ENCODE measurements at places on chromosomes 3 and 15. TPM values are rescaled to one million over a fixed set of nuclear protein-coding genes. Genes with fewer than 3 reads are reported as not detected.

DNA sequence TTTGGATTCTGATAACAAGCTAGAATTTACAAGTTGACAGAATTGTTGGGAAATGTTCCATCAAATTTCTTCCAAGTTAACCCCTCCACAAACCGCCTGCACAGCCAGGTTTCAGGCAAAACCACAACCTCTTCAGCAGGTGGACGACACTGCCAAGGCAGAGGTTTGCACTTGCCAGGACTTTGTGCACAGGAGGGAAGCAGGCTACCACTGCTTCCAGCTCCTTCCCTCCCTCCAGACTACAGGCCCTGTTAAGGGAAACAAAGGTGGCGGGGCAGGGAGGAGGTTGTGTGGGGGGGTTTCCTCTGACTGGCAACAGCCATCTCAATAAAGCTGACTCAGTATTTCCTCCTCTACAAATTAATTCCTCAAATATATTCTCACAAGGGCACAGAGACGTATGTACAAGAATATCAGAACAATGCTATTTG, 42.2 kb downstream of the TBC1D2B start:
- H3K27ac ChIP-seq: peak overlapping the region; percentile 76
- peak overlapping the region; percentile 75 for H3K4me3 ChIP-seq
- H3K36me3 ChIP-seq: peaks cover 40% of the 10 kb centered on the region
- no peak for DNase-seq
- peaks cover 79% of the 10 kb centered on the region for H3K4me1 ChIP-seq
- H3K27me3 ChIP-seq: no peaks in the 10 kb centered on the region

Gene PRSS50
- total RNA-seq: not detected

Gene CPLX3
- total RNA-seq: 0.09 TPM

Gene SCG5
- total RNA-seq: 2.2 TPM

DNA sequence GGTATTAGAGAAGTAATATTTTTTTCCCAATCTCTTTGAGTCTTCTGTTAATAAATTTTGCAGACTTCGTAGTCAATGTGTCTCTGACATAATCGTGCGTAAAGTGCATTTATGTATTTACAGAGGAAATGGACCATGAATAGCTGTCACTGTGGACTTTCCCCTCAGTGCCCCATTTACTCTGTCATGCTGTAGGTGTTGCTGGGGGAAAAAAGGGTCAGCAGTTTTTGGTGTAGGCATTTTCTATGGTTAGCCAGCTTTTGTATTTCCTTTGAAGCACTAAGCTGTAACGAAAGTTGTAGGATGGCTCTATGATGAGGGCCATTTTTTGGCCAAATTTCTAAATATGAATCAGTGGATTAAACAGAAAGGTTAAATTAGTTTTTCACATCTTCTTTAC, 598.4 kb downstream of the FGF12 start:
- DNase-seq: no peak
- H3K27me3 ChIP-seq: no peaks in the 10 kb centered on the region
- H3K36me3 ChIP-seq: no peaks in the 10 kb centered on the region
- no peaks in the 10 kb centered on the region for H3K4me1 ChIP-seq

DNA sequence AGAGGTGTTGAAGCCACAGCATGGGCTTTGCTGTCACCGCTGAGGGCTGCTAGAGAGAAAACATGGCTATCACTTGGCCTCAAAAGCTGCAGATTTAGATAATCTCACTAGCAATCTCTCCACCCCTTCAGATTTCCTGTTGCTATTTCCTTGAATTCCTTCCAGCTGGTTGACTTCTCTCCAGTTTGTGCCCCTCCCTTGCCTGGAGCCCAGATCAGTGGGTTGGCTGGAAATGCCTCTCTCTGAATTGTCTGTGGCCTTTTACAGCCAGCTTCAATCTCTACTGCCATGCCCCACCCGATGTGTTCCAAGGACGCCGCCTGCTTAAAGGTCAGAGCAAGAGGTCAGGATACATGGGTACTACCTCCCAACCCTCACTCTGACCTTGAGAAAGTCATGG, 294.1 kb downstream of the NTRK3 start:
- H3K4me1 ChIP-seq: no peaks in the 10 kb centered on the region
- no peak overlapping the region for H3K27ac ChIP-seq
- H3K36me3 ChIP-seq: no peaks in the 10 kb centered on the region
- no peak overlapping the region for H3K4me3 ChIP-seq
- H3K27me3 ChIP-seq: no peaks in the 10 kb centered on the region

GRCh38 chr15:100769975-100770340, 109.7 kb upstream of the ALDH1A3 start:
- H3K27ac ChIP-seq: no peak overlapping the region
- no peaks in the 10 kb centered on the region for H3K36me3 ChIP-seq
- H3K4me1 ChIP-seq: no peaks in the 10 kb centered on the region
- no peaks in the 10 kb centered on the region for H3K27me3 ChIP-seq

DNA sequence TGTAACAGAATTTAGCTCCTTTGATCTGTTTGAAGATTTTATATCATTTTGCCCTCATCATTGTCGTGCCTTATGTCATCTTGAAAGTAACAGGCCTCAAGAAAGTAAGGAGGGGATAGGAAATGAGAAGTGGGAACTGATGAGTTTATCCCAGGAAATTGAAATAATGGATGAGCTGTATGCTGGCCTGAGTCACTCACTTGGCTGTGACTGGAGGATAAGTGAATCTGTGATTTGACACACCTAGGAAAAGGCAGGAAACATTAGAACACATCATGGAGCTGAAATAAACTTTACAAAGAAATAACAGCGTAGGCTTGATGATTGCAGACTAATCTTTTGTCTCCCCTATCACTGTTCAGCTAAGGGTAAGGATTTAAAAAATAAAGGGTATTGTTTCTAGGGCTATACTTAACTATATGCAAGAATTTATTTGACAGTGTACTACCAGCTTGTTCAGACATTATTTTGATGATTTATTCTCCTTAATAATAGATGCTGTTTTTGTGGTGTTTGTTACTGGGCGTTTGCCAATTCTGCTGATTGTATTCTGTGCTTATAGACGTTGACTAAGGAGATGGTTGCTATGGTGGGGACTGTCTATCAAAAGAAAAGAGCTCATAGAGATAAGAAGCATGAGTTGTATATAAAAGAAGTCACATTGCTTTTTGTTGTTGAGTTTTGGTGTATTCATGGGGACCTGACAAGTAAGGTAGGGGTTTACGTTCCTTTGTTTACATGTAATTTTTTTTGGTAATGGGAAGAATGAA, 105.6 kb upstream of the ROPN1 start:
- no peaks in the 10 kb centered on the region for H3K36me3 ChIP-seq
- peaks cover 4% of the 10 kb centered on the region for H3K27me3 ChIP-seq
- no peak for DNase-seq
- no peaks in the 10 kb centered on the region for H3K4me1 ChIP-seq

DNA sequence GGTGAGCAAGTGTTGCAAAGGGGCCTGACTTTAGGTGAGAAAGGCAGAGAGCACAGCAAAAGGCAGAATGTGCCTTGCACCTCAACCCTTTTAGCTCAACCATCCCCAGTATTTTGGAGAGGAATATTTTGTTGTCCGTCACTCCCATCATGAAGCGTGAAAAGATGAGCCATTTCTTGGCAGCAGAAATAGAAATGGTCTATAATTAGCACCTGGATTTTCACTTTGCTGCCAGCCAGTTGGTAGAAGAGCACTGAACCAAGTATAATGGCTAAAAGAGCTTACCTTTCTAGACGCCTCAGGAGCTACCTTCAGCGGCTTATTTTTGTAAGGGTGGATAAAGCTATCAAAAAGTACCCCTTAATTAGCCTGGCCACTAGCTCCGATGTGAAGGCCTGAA, 406.7 kb downstream of the OCA2 start:
- H3K4me1 ChIP-seq: no peaks in the 10 kb centered on the region
- H3K27me3 ChIP-seq: no peaks in the 10 kb centered on the region
- no peaks in the 10 kb centered on the region for H3K36me3 ChIP-seq
- DNase-seq: no peak
- no peak overlapping the region for H3K4me3 ChIP-seq
- H3K27ac ChIP-seq: no peak overlapping the region

Gene TUSC7
- total RNA-seq: not detected

Gene ZNF385D
- not detected for total RNA-seq

Gene LDHAL6B
- not detected for total RNA-seq

Gene HEMK1
- total RNA-seq: 66.0 TPM

GRCh38 chr15:53757906-53758305, 1.6 kb downstream of the WDR72 start:
- H3K36me3 ChIP-seq: no peaks in the 10 kb centered on the region
- no peak overlapping the region for H3K27ac ChIP-seq
- peaks cover 15% of the 10 kb centered on the region for H3K27me3 ChIP-seq
- H3K4me3 ChIP-seq: no peak overlapping the region
- DNase-seq: no peak
- H3K4me1 ChIP-seq: no peaks in the 10 kb centered on the region

DNA sequence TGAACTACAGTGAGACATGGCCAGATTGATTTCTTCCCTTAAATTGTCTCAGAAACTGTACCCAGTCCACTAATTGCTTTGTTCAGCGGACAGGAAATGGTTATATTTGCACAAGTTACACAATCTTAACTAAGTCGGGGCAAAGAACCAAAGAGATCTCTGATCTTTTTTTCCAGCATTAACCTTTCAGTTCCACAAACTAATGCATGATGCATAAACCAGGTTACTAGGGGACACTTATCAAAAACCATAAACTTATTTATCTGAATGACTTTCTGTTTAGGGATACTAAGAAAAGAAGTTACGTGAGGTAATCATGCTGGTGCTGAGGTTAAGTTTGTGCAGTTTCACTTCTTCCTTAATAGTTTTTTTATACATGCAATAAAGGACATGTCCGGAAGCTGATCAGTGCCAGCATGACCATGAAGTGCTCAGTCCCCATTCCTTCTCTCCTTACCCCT, 22.4 kb downstream of the FNDC3B start:
- H3K36me3 ChIP-seq: peaks cover 10% of the 10 kb centered on the region
- peak overlapping the region; percentile 10 for H3K4me3 ChIP-seq
- DNase-seq: no peak

DNA sequence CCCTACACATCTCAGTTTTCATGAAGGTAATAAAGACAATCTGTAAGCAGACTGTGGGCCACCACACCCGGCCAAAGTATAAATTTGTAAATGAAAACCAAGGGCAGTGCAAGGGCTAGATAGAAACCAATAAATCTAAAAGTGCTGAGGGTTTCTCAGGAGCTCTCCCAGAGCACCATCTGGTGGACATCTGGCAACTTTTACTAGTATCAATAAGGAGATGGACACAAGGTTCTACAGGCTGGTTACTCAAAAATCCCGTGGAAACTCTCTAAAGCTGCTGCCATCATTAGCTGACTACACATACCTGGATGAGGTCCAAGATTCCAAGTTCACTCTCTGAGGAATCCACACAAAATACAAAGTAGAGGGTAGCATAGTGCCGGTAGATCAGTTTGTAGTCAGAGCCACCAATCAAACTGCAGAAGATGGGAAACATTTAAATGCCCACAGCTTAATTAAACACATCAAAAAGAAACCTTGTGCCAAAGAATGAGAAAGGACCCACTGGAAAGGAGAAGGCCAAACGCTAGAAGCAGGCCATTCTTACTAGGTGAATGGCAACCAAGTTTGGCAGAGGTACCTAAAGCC, 5.5 kb downstream of the AP3S2 start:
- H3K4me3 ChIP-seq: no peak overlapping the region
- DNase-seq: no peak
- peaks cover 29% of the 10 kb centered on the region for H3K36me3 ChIP-seq
- H3K27ac ChIP-seq: no peak overlapping the region
- H3K27me3 ChIP-seq: no peaks in the 10 kb centered on the region

Gene PLCB2
- 95.7 TPM for total RNA-seq

DNA sequence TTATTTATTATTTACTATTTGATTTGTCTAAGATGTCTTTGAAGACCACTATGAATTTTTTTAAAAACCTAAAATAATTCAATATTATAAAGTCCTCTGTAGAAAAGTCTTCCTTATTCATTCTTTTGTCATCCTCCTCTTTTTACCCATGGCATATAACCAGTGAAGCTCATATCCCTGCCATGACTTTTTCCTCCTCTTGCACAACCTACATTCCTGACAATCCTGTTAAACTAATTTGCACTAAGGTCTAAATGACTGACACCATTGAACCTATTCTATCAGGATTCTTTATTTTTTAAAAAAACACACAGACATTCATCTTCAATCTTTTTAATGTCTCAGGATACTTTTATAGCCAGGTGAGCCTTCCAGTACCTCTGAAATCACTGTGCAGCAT, 159.9 kb upstream of the SLC2A2 start:
- H3K4me1 ChIP-seq: peaks cover 57% of the 10 kb centered on the region
- no peaks in the 10 kb centered on the region for H3K27me3 ChIP-seq
- DNase-seq: no peak
- no peak overlapping the region for H3K4me3 ChIP-seq

Gene PRR23A
- not detected for total RNA-seq

DNA sequence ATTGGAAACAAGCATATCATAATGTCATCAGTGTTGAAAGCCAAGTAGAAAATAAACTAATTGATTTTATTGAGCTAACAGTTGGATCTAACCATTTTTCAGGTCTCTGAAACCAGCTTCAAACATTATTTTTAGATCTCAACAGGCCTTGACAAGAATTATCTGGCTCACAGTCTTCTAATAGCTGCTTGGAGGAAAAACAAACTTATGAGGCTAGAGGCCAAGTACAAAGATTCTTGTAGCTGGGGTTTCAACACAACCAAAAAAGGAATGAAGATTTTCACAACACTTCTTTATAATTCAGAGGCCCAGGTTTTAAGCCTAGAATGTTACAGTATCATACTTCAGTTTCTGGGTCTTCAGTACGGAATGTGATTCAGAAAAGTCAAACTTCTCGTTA, 3.7 kb downstream of the SETMAR start:
- H3K36me3 ChIP-seq: peaks cover 12% of the 10 kb centered on the region
- no peak overlapping the region for H3K4me3 ChIP-seq
- H3K27me3 ChIP-seq: no peaks in the 10 kb centered on the region
- DNase-seq: no peak

DNA sequence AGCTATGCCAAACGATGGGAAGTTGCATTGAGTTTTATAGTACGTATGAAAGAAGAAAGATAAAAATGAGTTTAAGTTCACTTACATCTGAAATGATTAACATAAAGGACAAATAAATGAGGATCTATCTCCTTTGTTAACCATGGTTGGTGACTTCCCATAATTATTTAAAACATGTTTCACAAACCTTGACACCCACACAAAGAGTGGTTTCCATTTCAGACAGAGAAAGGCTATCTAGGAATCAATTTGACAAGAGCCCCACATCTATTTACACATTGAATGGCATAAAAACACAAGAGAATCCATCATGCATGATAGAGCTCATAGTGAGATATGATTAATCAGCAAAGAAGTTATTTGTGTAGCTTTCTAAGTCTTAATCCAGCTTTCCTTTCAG, 14.2 kb upstream of the MTMR10 start:
- no peak overlapping the region for H3K4me3 ChIP-seq
- peaks cover 3% of the 10 kb centered on the region for H3K36me3 ChIP-seq
- no peak for DNase-seq
- peaks cover 17% of the 10 kb centered on the region for H3K4me1 ChIP-seq
- no peak overlapping the region for H3K27ac ChIP-seq
- peaks cover 56% of the 10 kb centered on the region for H3K27me3 ChIP-seq

- no peaks in the 10 kb centered on the region for H3K36me3 ChIP-seq
- no peak for DNase-seq
- H3K27me3 ChIP-seq: peaks cover 28% of the 10 kb centered on the region
- no peaks in the 10 kb centered on the region for H3K4me1 ChIP-seq
- no peak overlapping the region for H3K27ac ChIP-seq
Observed at GRCh38 chr15:73019154-73019553, 33.1 kb upstream of the NEO1 start.

Data from activated CD4-positive, alpha-beta T cell treated with anti-CD3 and anti-CD28 coated beads, Interleukin-2, amount 10 ng/mL, durations not matched to agents 24 days and 14 days (primary cell).